ENCODE measurements at places on chromosomes 2 and 18.

- no peak for DNase-seq
Measured at GRCh38 chr2:171707752-171708151, 20.5 kb downstream of the DYNC1I2 start.

DNA sequence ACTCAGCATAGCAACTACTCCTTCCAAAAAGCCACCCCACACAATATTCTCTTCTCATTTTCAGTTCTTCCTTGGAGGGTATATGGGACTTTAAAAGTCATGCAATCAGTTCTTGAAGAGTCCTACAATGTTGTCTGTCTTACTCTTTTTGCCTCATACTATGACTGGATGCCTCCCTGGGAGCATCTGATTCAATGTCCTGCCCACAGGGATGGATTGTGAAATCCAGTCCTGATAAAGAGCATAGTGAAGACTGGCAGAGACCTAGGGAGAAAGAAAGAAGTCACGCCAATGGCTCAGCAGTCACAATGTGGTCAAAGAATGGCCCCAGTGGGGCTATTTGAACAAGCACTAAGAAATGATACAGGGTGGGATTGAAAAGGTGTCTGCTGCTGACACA, 155.1 kb upstream of the SERPINE2 start:
- no peak for DNase-seq

GRCh38 chr2:240996161-240996833, 2.1 kb upstream of the SNED1 start:
- no peak for DNase-seq

GRCh38 chr2:238669046-238669445, 178.8 kb upstream of the TWIST2 start:
- no peak for DNase-seq

- DNase-seq, result no peak
Measured at GRCh38 chr2:235006986-235007385, 55.2 kb downstream of the SH3BP4 start.

DNA sequence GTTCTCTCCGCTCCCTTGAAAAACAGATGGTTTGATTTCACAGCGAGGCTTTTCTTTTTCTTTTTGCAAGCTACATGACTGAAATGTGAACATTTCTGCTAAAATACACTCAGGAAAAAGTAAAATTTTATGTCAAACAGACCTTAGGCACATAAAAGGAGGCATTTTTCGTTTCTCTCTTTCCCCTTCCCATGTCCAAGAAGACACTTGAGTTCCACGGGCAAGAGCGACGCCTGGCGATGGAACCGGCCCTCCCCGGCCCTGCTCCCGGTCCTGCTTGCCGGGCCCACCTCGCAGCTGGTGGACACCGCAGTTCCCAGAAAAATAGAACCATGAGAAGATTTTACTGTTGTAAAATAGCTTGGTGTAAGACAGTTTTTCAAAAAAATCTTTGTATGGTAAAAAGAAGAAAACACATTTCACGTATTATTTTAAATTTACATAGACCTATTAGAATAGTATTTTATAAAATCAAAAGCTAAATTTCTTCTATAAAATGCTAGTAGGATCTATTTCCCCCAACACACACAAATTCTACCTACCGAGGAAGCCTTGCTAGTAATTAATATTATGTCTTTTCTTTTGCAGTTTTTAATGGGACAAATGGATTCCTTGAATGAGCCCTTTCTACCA, 2.3 kb upstream of the ALKAL2 start:
- DNase-seq, result no peak

- no peak for DNase-seq
Measured at GRCh38 chr18:13397504-13398163, 179.1 kb downstream of the LDLRAD4 start.

- DNase-seq, result no peak
Measured at GRCh38 chr2:43228756-43229659, 2.6 kb upstream of the ZFP36L2 start.

DNA sequence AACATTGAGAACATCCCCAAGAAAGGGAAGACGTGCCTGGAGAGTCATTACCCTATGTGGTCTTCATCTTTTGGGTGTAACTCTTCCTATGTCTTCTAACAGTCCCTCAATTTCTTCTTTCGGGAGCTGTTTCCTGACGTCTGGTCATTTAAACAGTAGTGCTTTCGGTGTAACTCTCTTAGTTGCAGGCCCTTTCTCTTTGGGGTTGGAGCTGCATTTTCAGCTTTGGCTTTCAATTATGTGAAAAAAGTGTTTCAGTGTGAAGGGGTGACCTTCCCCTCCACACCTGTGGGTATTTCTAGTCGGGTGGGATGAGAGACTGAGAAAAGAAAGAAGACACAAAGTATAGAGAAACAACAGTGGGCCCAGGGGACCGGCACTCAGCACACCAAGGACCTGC, 105.9 kb downstream of the CERS6 start:
- DNase-seq, result no peak

- no peak for DNase-seq
Measured at GRCh38 chr2:26720322-26721114, 28.0 kb downstream of the KCNK3 start.

- DNase-seq, result no peak
Measured at GRCh38 chr2:196703695-196704094, 64.2 kb downstream of the CCDC150 start.

DNA sequence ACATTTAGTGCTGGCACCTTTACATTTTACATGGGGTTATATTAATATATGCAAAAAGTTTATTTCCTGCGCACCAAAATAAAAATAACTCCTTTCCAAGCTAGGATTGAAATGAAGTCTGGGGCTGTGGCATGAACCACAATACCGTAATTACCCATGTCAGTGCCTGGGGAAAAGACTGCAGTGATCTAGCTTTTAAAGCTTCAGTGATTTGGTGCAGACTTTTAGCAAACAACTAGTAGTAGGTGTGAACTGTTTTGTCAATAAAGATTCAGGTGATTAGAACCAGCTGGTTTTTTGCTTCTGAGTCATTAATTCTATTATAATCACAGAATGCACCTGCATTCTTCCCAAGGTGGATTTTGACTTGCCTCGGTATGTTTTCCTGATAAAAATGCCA, 21.2 kb downstream of the EFEMP1 start:
- DNase-seq, result no peak

GRCh38 chr2:142874293-142874814, 3.1 kb upstream of the KYNU start:
- no peak for DNase-seq

- DNase-seq, result no peak
Measured at GRCh38 chr2:2183176-2183575, 147.9 kb downstream of the MYT1L start.

GRCh38 chr2:136032192-136032591, 46.8 kb upstream of the DARS1 start:
- DNase-seq, result no peak

GRCh38 chr2:33222309-33222708, 254.1 kb upstream of the RASGRP3 start:
- DNase-seq, result no peak

DNA sequence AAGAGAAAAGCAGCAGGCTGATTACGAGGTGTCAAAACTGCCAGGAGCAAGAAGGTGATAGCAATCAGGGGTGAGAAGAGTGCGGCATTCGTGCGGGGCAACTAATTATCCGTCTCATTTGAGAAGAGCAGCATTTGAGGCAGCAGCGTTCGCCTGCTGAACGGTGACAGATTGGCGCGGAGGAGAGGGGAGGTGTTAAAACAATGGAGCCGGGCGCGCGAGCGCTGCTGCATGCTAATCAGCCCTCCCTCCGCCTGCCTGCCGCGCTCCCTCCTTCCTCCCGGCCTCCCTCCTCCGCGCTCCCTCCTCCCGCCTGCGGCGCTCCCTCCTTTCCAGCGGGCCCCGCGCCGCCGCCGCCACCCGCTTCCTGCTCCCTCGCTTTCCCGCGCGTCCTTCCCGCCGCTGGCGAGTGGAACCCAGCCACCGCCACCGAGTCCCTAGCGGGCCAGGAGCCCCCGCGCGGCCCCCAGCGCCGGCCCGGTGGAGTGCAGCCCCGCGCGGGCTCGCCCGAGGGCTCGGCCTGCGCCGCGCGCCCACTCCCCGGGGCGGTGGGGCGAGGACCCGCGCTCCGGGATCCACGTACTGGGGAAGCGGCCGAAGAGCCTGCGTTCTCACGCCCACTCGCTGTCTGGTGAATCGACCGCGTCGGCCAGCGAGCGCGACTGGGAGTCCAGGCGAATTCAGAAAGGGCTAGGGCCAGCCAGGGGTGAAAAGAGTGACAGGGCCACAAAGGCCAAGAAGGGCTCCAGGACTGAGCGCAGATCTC, 69.5 kb upstream of the PSMD14 start:
- DNase-seq, result no peak

- DNase-seq, result no peak
Measured at GRCh38 chr2:202429164-202429980, 53.2 kb downstream of the BMPR2 start.

GRCh38 chr2:150587547-150588505, 100.4 kb upstream of the RND3 start:
- no peak for DNase-seq

- DNase-seq, result no peak
Measured at GRCh38 chr2:149782572-149782971, 195.0 kb upstream of the MMADHC start.

- no peak for DNase-seq
Measured at GRCh38 chr2:236712304-236712703, 142.7 kb downstream of the ACKR3 start.

- DNase-seq, result no peak
Measured at GRCh38 chr2:174341995-174342685, 7.4 kb downstream of the SP9 start.

DNA sequence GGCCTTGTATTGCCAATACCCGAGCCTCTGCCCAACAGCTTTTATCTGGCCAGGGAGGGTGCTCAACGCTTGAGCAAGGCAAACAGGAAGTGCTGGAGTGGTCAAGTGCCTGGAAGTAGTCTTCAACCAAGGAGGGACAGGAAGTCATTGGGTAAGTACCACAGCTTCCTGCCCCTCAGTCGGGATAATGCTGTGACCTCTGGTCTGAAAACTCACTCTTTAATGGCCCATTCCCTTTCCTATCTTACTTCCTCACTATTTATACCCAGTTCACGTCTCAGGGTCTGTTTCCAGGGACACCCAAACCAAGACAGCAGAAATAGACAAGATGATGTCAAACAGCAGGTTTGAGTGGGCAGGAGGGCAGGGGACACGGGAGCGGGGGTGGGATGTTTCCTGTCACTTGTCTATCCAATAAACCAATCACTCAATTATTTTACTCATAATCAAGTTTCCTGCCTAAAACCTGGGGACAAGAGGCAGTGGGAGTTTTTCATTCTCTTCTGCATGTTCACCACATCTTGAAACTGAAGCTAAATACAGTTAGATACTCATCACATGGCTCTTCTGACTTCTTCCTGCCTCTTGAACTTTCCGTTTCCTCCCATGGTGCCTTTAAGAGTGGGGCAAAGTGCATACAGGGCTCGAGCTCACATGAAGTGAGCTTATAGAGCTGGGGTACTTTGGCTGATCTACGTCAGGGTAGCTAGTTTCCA, 68.9 kb upstream of the CAB39 start:
- no peak for DNase-seq

- DNase-seq, result no peak
Measured at GRCh38 chr2:13584020-13584419, 867.3 kb downstream of the TRIB2 start.

- no peak for DNase-seq
Measured at GRCh38 chr2:75337016-75337415, 137.7 kb upstream of the TACR1 start.

DNA sequence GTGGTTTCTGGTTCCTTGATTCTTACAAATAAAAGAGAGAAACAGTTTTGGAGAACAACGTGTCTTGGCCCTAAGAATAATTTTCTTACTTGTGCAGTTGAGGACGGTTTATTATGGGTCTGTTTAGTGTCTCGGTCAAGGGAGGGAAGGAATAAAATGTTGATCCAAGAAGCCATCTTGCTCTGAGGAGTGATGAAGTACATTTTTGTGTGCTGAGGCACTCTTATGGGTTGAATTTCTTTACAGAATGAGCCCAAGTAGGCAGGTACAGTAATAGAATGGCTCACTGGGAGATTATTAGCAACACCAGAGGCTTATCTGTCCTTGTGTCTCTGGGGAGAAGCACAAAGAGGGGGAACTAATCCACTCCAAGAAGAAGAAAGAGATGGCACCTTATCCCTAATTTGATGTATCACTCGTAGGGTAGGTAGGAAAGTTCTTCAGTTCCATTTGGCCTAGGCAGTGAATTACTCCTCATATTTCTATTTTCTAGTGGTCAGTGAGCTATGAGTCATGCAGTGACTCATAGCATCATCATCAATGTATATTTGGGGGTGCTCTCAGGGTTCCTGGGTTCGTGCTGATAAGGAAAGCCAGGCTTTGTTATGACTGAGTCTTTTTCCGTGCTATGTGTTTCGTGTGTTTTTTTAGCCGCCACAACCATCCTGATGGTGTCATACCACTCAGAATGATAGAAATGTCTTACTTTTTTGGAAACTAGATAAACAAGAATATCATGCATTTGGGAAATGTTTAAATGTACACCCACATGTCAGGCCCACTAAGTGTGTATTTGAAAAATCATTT, 250.1 kb upstream of the CTAGE1 start:
- DNase-seq, result no peak

GRCh38 chr2:98810588-98810928, 79.6 kb upstream of the MGAT4A start:
- DNase-seq, result no peak

- DNase-seq, result no peak
Measured at GRCh38 chr2:168178520-168179324, 68.7 kb downstream of the STK39 start.

Data from stimulated activated CD8-positive, alpha-beta memory T cell treated with anti-CD3 and anti-CD28 coated beads, Interleukin-15, amount 100 ng/mL, for 24 hours (primary cell).